C1 segment of cervical spinal cord (tissue), 14 donors: ENCODE measurements at places on chromosomes 11 and 22.

DNA sequence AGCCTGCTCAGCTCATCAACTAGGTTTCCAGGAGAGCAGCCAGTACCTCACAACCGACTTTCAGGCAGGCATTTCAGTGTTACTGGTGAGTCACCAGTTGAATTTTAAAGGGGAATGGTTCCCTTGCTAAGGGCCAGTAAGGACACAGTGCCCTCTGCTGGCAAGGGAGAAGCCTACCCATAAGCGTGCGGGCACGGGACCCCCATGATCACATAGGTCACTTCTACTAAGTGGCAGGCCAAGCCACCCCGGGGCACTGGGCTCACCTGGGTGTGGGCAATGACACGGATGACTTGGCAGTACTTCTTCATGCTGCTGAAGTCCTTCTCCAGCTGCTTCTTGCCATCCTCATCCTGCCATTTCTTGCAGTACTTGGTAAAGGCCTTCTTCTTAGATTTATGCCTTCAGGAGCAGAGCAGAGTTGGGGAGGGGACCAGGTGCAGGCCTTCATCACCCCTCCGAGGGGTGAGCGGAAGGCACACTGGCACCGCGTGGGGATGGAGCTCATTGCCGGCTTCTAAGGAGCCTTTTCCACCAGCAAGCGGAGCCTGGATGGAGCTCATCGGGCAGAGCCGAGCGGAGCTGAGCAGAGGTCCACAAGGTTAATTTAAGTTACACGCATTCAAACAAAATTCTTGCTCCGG lies 2.9 kb downstream of the RPL3 start:
- peak; percentile 53 for DNase-seq

GRCh38 chr11:60396799-60397198 lies 540 bp downstream of the MS4A14 start:
- no peak for DNase-seq

- DNase-seq: no peak
These were observed 599 bp upstream of the PPP2R1B start for GRCh38 chr11:111766834-111767142.

DNA sequence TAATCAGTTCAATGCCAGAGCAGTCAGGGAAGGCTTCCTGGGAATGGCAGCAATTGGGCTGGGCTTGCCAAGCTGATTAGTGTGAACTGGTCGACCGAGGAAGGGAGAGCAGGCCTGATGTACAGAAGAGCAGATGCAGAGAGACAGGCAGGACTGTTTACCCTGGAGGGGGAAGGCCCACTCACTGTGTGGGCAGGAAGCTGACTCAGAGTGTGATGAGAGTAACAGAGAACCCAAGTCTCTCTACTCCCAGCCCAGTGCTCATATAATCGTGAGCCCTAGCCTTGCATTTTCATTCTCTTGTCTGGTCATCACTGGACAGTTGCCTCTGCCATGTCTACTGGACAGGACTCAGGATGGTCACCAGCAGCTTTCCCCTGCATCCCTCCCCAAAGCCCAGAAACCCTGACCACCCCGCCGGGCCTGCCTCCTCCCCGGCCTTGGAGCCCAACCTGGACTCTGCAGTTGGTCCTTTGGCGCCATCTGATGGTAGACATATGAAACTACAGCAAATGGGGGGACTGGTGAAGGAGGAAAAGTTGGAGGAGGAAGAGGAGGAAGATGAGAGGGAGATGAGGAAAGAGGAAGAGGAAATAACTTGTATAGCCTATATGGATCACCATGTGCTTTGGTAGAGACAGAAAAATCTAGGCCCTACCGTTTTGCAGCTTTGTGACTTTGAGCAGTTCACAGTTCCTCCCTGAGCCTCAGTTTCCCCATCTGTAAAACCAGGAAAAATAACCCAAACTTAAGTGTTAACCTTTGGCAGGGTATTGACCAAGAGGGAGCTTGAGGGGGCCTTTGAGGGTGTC lies 43.4 kb upstream of the PRDM11 start:
- peak; percentile 31 for DNase-seq

DNA sequence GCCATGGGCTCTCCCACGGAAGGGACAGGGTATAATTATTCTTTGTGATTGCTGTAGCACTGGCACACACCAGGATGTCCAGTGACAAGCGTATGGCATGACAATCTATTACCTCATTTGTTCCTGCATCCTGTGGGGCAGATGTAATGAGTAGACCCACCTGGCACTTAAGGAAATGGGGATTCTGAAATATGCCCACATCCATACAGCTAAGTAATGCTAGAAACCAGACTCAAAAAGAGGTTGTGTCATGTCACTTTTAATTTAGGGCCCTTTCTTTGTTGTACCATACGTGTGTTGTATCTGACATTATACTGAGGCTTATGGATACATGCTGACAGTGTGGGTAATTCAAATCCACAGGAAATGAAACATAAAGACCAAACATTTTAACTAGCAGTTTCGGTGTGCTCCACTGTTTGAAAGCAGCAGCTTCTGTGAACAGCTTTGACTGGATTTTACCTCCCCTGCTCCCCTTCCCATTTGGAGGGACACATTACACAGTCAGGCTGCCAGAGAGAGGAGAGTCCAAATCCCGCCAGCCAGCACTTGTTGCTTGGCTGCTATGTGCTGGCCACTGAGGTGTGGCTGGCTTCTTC lies 21.2 kb downstream of the GRAMD1B start:
- DNase-seq: no peak

DNA sequence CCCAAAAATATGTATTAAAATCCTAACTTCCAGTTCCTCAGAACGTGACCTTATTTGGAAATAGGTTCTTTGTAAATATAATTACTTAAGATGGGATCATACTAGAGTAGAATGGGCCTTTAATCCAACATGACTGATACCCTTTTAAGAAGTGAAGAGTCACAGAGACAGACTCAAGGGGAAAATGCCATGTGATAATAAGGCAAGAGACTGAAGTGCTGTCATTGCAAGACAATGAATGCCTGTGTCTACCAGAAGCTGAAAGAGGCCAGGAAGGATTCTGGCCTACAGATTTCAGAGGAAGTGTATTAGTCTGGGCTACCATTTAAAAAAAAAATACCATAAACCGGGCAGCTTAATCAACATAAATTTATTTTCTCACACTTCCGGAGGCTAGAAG lies 85.9 kb upstream of the LRRC55 start:
- no peak for DNase-seq

- no peak for DNase-seq
These were observed 279.7 kb downstream of the SWAP70 start for GRCh38 chr11:9943386-9944110.

DNA sequence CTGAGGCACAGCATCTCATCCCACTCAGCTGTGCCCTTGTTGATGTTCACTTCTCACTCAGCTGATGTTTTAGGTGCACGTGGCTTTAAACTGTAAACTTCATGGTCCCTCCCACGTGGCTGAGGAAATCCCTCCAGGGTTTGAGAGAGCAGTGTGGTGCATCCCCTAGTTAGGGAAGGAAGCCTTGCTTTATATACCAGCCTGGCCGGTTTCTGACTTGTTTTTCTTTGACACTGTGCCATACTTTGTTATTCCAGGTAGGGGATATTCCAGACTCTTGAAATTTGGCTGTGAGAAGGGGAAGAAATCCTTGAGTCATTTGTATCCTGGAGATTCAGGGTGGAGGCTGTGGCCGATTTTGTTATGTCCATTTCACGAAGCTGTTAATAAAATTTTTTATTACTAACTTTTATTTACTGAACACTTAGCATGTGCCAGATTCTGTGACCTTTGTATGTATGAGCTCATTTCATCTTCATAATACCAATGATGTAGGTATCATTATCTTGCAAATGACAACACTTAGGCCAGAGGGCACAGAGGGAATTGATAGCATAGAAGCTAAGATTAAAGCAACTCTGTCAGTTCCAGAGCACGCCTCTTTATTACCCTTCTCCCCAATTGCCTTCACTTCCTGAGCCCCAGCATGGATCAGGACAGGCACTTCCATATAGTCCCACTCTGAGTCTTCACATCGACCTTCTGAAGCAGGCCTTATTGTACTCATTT lies 116.6 kb downstream of the NAV2 start:
- DNase-seq: no peak

- DNase-seq: no peak
These were observed 3.4 kb upstream of the PTPRJ start for GRCh38 chr11:47976931-47977330.

DNA sequence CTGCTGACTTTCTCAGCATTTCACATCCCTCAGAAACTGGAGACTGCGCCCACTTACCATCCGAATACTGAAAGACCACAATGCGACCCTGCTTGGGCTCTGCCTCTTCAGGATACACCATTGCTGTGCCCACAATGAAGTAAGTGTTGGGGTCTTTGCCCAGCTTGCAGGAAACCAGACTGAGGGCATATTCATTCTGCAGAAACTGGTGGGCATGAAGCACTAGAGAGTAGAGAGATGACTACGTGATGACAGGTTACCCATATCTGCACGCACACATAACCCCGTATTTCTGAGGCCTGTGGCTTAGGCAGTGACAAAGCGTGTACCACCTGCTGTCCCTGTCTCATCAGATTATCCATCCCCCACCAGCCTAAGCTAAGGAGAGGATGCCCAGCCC lies 14.6 kb upstream of the VWCE start:
- DNase-seq: no peak

- DNase-seq: no peak
These were observed 346.6 kb downstream of the MN1 start for GRCh38 chr22:27454807-27455450.

- DNase-seq: no peak
These were observed 5.4 kb downstream of the SCGB1C1 start for GRCh38 chr11:198236-198806.

DNA sequence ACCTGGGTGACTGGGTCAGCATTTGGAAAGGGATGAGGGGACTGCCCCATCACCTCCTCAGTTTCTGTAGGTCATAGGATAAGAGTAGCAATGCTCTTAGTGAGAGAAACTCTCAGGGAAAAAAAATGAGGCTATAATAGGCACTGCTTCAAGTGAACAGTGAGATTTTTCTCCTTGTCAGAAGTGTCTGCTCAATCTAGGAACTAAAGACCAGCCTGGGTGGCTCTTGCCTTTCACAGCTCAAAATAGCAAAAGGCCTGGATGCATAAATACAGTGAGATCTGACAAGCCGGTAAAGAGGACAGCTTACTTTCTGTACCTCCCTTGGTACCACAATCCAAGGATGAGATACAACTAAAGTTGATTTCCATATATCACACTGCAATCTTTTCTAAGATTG lies 205.6 kb upstream of the ANO5 start:
- DNase-seq: no peak

- DNase-seq: no peak
These were observed 37.5 kb downstream of the SLC1A2 start for GRCh38 chr11:35381709-35382322.

DNA sequence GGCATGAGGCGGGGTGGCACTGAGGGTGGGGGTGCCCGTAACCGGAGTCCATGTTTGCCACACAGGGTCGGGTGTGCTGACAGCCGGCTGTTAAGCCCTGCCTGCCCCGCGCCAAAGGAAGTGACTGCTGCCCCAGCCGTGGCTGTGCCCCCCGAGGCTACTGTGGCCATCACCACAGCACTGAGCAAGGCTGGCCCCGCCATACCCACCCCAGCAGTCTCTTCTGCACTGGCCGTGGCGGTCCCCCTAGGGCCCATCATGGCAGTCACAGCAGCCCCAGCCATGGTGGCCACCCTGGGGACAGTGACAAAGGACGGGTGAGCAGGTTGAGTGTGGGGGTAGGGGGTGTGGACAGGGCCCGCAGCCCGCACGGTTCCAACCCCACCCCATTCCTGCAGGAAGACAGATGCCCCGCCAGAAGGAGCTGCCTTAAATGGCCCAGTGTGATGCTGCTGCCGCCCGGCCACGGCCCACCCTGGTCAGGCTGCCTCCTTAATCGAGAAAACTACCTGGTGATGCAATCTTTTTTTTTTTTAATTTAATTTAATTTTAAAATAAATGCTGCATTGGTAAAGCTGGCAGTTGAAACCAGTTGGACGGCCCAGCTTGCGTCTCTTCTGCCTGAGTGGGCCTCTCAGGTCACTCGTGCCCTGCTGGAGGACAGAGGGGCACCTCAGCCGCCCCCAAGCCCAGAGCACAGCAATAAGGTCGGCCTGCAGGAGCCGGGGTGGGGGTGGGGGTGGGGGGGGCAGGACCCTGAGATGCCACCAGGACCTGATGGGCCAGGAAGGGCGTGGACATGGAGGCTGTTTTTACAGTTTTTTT lies 30.8 kb downstream of the SBF1 start:
- DNase-seq: no peak

DNA sequence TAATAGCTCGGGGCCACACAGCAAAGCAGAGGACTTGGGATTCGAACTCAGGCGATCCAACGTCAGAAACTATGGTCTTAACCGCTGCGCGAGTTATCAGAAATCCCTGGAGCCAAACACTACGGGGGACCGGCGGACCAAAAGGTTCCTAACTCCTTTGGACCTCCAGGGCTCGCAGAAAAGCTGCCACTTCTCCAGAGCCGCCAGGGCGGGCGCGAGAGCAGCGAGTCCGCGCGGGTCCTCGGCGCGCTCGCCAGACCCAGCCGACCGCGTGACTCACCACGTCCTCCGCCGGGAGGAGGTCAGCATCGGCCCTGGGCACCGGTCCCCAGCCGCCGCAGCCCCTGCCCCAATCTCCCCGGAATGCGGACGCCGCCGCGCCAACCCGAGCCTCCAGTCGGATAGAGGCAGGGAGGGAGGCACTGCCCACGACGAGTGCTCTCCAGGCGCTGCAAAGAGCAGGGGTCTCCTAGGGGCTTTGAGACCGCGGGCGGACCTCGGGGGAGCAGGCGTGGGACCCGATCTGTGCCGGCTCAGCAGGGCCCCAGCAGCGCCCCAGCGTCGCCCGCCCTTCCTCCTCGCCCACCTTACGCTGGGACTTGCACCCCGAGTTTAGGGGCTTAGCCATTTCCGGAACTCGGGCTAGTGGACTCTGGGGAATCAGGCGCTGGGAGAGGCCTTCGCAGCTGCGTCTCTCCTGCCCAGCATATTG lies 6.2 kb upstream of the ALX4 start:
- no peak for DNase-seq

GRCh38 chr11:126598344-126599216 lies 243.1 kb downstream of the ST3GAL4 start:
- DNase-seq: no peak

GRCh38 chr22:38788021-38788816 lies 5.7 kb downstream of the DNAL4 start:
- peak; percentile 41 for DNase-seq

DNA sequence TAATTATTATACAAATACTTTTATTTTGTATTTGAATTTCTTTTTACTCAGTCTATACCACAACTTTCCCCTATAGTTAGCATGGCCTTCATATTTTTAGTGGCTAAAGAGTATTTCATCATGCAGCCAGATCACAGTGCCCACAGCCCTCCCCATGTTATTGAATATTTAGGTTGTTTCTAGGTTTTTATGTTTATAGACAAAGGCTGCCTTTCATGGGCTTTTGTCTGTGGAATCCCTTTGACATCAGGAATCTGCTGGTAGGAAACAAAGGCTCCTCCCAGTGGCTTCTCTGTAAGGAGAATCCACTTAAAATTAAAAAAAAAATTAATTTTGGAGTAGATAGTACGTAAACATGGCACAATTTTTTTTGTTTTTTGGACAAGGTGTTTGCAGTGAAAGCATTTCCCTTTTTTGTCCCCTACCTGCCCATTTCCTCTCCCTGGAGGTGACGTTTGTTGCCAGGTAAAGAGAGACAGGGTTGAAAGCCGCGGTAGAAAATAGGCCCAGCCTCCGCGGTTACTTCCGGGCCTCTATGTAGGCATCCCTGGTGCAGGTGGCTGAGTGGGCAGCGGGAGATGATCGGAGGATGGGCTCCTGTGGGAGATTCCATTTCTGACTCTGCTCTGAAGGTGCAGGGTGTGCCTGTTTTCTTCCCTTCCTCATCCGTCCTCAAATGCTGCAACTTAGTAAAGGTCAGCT lies 82.2 kb upstream of the OR4B1 start:
- no peak for DNase-seq
